ENCODE measurements at places on chromosomes 7 and 10.

- DNase-seq, result no peak
These were observed 17.1 kb downstream of the SLIT1 start for GRCh38 chr10:97168645-97169044.

- no peak for DNase-seq
These were observed 10.8 kb upstream of the HOXA2 start for GRCh38 chr7:27112955-27113949.

GRCh38 chr7:17942231-17942630, 1.9 kb upstream of the SNX13 start:
- DNase-seq, result no peak

GRCh38 chr10:130767116-130767730, 544.3 kb downstream of the TCERG1L start:
- DNase-seq, result no peak
